ENCODE measurements at places on chromosomes 11 and 22.

DNA sequence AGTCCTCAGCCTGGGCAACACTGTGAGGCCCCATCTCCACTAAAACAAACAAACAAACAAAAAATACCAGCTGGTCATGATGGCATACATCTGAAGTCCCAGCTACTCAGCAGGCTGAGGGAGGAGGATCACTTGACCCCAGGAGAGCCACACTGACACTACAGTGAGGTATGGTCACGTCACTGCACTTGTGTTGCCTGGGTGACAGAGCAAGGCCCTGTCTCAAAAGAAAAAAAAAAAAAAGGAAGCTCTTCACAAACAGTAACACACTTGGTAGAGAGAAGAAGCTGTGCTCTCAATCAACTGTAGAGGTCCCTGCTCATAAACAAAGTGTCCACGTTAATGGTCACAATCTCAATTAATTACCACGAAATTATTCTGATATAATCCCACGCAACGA, 401.6 kb upstream of the CCDC90B start:
- no peak for DNase-seq

DNA sequence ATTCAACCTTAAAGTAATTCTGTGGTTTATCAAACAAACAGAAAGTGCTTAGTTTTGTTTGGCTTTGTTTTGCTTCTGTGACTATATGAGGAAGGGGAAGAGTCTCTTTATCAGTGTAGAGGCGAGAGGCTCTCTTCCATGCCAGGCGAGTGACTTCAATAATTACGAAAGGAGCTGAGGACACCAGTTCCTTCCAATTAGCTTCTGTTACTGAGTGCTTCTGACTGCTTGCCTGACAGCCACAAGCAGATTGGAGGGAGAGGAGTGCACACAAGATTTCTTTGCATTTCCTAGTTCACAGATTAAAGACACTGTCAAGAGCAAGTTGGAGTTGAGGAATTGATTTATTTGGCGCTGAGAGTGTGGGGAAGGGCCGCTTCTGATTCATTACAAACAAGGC, 1484.5 kb upstream of the TENM4 start:
- no peak for DNase-seq

GRCh38 chr11:117822074-117823033, 2.2 kb downstream of the FXYD2 start:
- peak; percentile 46 for DNase-seq

DNA sequence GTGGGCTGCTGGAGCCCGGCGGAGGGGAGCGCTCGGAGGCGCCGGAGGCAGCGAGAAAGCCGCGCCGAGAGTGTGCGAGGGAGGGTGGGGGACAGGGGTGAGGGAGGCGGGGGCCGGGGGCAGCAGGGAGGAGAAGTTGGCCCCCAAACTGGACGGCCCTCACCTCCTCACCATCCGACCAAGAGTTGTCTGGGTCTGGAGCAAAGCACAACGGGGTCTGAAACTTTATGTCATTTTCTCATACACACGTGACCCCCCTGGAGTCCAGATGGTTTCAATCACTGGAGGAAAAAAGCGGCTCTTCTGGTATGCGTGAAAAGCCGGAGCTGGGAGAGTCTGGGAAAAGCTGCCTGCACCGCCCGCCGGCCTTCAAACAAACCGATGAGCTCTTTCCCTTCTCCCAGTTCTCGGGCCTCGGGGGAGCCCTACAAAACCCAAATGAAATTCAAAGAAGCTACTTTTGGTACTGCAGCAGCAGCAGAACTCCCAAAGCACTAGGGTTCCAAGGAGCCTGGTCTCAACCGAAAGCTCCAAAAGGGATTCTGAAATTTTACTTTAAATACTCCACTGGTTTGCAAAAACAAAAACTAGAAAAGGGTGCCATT, 39.7 kb upstream of the AKIP1 start:
- no peak for DNase-seq

DNA sequence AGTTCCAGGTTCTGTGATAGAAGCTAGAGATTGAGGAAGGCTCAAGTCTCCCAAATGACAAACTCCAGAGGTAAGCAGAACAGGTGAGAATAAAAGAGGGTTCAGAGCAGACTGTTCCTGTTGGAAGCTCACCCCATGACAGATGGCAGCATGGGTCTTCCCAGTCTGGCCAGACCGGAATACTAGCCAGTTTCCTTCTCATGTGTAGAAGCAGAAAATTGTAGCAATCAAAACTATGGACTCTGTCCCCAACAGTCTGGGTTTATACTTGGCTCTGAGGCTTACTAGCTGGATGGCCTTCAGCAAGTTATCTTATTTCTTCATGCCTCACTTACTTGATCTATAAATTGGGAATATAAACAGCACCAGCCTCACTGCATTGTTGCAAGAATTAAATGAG, 494.8 kb downstream of the MN1 start:
- no peak for DNase-seq

Data from stimulated activated CD4-positive, alpha-beta T cell treated with anti-CD3 and anti-CD28 coated beads, Interleukin-4, amount 100 ng/mL, for 48 hours (primary cell).